ENCODE measurements at places on chromosomes 16 and 17.

DNA sequence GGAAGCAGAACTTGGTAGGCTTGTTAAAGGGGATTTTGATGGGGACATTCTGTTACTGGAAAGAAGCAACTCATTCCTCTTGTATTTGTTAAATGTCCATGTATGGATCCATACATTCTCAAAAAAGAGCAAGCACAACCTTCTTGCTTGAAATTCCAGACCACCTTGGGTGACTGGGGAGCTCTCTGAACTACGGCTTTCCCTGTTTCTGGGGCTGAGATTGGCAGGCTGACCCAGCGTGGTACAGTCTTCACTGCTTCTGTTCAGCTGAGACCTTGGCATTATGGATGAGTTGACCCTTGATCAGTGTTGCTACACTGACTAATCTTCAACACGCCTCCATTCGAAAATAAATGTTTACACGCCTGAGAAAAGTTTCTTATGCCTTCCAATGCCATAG, 38.5 kb downstream of the DNAH9 start:
- no peak for DNase-seq

- no peak for DNase-seq
Observed at GRCh38 chr17:6356562-6356961, 78.4 kb downstream of the AIPL1 start.

DNA sequence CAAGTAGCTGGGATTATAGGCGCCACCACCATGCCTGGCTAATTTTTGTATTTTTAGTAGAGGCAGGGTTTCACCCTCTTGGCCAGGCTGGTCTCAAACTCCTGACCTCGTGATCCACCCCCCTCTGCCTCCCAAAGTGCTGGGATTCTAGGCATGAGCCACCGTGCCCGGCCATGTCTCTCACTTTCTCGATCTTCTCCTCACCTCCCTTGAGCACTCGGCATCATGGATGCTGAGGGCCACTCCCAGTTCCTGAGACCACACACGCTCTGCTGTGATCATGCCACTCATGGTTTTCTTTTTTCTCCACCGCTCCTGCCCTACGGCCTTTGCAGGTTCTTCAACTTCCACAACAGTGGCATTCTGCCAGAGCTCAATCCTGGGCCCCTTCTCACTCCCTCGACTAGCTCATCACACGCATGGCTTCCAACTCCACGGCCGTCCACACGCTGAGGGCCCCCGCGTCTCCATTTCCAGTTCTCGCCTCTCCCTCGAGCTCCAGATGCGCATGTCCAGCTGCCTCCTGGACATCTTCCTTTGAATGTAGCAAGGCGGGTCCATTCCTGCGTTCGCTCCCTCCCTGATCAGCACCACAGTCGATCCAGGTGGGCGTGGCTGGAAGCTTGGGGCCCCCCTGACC, 5.5 kb upstream of the NCBP3 start:
- no peak for DNase-seq

GRCh38 chr17:15431196-15431595, 36.2 kb downstream of the CDRT4 start:
- no peak for DNase-seq

- no peak for DNase-seq
Observed at GRCh38 chr17:39513309-39513708, 52.0 kb downstream of the CDK12 start.

- DNase-seq = no peak
Observed at GRCh38 chr17:77491921-77492445, 351.2 kb downstream of the SEC14L1 start.

- DNase-seq = no peak
Observed at GRCh38 chr16:58243528-58244004, 45.7 kb upstream of the CSNK2A2 start.

DNA sequence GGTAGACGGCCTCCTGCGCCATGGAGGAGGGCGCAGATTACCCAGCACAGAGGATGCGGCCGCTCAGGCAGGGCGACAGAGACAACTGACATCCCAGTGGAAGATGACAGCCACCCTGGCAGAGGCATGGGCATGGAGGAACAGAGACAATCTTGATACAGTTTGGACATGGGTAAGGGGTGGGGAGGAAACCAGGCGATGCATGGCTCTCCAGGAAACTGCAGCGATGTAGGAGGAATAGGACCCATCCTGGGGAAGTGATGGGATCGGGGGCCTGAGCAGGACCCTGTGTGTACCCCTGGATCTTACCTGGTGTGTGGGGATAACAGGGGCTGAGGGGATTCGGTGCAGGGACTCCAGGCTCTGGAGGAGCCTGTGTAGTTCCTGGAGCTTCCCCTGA, 4.6 kb downstream of the OSBPL7 start:
- no peak for DNase-seq

DNA sequence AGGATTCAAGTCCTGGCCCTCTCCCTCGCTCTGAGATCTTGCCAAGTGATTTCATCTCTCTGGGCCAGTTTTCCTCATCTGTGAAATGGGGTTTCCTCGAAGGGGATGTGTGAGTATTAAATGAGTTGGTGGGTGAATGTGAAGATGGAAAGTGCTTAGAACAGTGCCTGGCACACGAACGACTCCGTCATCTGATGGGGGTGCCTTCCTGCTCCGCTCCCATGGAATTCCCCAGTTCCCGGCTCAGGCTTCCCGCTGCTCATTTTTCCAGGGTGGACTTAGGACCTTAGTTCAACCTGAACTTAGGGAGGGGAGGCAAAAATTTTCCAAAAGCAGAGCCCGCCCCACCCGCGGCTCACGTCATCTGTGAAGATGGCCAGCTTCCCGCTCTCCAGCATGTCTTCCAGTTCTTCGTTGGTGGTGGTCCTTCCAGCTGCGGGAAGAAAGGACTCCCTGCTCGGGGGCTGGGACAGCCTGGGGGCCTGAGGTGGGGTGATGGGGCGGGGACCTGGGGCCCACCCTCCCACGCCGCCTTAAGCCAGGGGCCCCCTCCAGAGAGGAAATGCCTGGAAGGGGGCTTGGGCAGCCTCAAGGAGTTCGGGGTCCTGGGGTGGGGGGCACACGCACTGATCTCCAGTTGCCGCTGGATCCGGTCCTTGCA, 11.4 kb downstream of the HSD3B7 start:
- no peak for DNase-seq

- no peak for DNase-seq
Observed at GRCh38 chr17:57809879-57810278, 40.0 kb downstream of the MRPS23 start.

- DNase-seq = no peak
Observed at GRCh38 chr17:14205992-14206461, 30.6 kb downstream of the CDRT15 start.

DNA sequence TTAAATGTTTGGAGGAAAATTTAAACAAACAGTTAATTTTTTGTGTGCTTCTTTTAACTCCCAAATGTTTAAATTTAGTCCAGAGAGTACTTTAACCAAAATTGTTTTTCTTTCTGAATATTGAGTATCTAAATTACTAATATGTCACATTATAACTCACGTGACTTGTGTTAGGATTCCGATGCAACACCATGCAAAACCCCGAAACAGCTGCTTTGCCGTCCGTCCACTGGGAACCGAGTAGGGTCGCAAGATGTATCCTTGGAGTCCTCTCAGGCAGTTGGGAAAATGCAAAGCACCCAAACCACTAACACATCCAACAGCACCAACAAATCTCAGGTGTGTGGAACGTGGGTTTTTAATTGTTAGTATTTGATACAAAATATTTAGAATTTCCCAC, 38.7 kb upstream of the ADCY7 start:
- DNase-seq = no peak

Data from D721Med (cell line).